Kidney glomerular epithelial cell (primary cell): ENCODE measurements at places on chromosomes 6 and 20.
A peak's percentile ranks its signal among the peaks of the same experiment; 100 is the strongest.

DNA sequence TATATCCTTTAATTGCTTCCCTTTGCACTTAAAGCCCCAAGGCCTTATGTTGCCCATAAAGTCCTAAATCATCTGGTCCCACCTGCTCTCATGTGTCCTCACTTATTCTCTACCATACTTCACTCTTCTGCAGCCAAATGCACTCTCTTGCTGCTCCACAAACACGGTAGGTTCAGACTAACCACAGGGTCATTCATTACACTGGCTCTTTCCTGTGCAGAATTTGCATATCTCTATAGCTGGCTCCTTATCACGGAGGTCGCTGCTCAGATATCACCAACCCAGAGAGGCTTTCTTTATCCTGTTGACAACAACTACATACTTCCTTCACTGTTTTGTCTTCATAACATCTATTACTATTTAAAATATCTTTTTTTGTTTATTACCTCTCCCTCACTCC, 86.8 kb downstream of the MOXD1 start:
- no peak for DNase-seq

DNA sequence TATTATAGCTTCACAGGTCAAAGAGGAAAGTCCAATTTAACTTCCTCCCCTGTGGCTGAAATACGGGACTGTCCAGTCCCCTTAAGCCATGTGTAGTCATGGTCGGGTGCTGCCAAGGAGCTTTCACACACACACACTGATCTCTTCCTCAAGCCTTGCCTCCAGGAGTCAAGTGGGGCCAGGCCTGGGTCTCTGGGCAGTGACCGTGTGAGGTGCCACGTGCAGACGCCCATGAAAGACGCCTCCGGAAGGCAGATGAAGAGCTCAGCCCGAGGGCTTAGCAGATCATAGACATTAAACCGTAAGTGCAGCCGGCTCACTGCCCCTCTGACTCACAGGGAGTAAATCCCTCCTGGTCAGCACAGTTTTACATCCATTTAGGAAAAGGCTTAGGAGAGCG, 4.2 kb downstream of the GABRR2 start:
- DNase-seq = no peak

DNA sequence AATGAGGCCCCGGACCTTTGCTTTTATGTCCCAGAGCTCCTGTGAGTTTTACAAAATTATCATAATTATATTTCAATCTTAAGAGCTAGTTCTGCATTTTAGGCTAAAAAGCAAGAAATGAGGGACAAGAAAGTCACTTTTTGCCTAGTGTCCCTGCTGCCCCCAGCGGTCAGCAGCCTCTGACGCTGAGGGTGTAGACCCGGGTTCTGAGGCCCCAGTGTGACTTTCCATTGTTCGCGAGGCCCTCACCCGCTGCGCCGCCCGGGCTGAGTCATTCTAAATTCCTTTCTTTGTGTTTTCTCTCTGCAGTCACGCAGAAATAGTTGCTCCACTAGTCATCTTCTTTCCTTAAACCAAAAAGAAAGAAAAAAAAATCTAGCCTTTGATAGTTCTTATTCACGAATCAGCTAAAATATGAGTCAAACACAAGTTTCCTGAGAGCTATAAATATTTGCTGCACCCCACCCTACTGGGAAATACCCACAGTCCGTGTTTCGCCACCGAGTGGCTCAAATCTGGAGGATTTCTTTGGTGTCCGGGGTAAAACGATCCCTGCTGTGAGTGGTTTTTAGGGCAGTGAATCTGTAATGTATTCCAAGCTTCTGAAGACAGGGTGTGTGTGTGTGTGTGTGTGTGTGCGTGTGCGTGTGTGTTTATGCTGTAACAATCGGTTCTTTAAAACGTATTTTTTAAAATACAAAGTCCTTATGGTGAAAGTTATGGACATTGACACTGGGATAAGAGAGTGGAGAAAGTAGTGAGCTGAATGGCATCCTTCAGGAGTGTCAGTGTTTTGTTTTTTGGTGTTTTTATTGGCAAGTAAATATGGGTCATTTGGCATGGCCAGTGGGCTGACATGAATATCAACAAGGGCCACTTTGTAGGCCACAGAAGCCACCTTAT, 59.7 kb upstream of the EEF1A1 start:
- DNase-seq = peak; percentile 99

- DNase-seq = no peak
These were observed 51.9 kb upstream of the PDE10A start for GRCh38 chr6:165714907-165715306.

DNA sequence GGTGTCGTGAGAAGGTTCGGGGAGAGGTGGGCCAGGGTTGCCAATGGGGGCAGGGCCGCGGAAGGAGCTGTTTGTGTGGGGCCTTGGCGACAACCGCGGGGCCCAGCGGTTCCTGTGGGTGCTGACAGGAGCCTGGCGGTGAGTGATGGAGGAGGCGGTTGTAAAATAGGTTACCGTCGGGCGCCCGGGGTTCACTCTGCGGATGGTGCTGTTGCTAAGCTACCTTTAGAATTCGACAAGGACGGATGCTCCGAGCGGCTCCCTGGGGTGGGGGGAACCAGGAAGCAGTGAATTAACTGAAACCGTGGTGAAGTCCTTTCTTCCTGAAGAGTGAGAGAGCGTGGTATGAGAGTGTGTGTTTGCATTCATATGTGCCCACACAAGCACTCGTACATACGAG, 61.7 kb downstream of the CDH22 start:
- DNase-seq = no peak

- no peak for DNase-seq
These were observed 87.6 kb upstream of the MC3R start for GRCh38 chr20:56160956-56161355.

- no peak for DNase-seq
These were observed 291.0 kb downstream of the CDH4 start for GRCh38 chr20:61543086-61543485.

DNA sequence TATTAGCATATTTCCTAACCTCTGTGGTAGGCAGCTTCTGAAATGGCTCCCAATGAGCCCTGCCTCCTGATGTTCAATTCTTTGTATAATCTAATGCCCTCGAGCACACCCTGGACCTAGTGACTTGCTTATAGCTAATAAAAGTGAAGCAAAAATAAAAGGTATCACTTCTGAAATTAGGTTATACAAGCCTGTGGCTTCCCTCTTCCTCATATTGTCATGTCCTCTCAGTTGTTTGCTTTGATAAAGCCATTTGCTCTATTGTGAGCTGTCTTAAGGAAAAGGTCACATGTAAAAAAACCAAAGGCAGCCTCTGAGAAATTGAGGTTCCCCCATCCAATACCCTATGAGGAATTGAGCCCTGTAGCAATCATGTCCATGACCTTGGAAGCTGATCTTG, 442.1 kb upstream of the ADGRB3 start:
- DNase-seq = no peak

DNA sequence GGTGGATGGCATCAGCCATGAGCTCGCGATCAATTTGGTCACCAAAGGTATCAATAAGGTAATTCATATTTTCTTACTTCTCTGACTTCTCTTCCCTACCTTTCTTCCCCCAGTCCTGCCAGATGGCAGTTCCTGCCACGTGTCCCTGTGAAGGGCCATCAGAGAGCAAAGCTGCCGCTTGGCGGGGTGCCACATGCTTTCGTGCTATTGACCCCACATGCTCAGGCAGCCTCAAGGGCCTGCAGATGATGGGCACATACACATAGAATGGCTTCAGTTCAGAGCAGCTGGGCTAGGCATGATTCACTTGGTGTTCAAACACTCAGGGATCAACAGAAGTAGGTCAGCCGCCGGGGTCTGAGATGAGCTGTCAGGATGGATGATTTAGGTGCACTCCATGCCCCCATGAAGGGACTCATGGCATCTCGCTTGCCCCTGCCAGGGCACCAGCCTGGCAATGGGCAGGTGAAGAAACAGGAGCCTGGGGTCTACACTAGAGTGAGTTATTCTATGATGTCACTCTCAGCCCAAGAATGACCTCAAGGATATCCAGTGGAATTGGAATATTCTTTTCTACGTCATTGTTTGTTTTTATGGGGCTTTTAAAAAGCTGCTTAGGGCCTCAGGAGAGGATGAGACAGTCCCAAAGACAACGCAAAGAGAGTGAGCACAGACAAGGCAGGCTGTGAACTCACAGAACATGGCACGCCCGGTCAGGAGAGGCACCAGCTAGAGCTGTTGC, 25.5 kb downstream of the BANF2 start:
- DNase-seq = no peak

DNA sequence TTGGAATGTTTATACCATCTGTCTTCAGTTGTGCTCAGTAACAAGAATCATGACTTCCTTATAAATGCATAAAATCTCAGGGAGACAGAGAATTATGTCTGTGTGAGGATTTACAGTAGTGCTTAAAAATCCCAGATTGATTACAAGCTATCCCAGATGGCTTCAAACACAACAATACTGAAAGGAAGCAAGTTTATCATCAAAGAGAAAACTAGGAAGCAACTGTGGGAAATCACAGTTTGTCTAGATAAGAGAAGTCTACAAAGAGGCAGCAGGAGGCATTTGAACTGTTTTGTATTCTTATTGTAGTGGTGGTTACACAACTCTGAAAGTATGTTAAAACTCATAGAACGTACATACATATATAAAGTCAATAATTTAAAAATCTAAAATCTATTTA, 104.4 kb upstream of the SALL4 start:
- DNase-seq = no peak

DNA sequence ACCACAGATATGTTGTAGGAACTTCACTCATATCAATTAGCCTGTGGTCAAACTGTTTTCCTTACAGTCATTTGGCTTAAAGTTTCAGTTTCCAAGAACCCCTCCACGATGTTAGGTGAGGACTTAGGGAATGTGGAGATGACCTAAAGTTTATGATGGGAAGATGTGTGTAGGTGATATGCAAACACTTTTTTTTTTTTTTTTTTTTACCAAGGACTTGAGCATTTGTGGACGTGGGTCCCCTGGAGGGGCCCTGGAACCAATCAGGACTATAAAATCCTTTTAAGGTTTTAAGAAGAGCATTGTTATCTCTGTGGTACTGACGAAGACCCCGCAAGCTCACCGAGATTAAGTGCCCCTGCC, 478 bp upstream of the MTHFD1L start:
- DNase-seq = no peak

- DNase-seq = peak; percentile 92
These were observed at the start of gene TRMT11 for GRCh38 chr6:125986301-125987025. Gene TRMT11 (plus strand): TSS chr6:125986540. CDS start chr6:125986551, 11 bp downstream.

DNA sequence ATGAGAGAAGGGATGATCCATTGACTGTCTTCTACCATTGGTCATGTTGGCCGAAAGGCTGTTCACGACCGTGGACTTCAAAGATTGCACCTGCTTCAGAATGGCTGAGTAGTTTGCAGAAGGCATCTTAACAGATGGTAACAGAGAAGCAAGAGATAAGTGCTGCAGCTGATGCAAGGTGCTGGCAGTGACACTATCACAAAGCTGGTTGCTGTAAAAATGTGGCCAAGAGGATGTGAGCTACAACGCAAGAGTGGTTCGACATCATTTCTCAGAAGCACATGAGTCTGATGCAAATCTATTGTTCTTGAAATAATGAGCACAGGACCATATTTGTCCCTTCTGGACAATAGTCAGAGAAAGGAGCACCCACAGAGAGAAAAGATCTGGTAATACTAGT, 27.0 kb upstream of the ANKEF1 start:
- no peak for DNase-seq

GRCh38 chr20:39016506-39016905, 54.4 kb downstream of the DHX35 start:
- DNase-seq = no peak

GRCh38 chr20:46253391-46253790, 54.9 kb downstream of the CDH22 start:
- no peak for DNase-seq

DNA sequence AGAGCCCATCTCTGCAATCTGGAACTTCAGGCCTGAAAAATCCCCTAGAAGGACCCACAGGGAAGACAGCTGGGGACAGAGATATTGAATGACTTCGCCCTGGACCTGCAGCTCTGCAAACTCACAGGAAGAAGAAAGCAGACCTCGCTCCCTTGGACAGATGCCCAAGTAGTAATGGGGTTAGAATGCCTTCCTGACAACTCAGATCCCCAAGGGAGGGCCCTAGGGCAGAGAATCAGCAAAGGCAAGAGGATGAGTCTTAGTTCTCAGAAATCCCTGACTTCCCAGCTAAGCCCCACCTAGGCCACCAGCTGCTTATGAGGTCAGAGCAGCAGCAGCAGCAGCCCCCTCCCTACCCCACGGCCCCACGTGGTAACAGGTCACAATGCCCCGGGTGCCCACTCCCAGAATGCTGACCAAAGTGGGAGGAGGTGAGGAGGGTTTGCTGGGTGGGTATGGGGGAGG, at the start of gene C20orf141:
C20orf141 (plus strand) TSS at position 401 of the 465 bp plus-strand sequence. CDS start 198 bp downstream, outside the sequence.
- peak; percentile 93 for DNase-seq

DNA sequence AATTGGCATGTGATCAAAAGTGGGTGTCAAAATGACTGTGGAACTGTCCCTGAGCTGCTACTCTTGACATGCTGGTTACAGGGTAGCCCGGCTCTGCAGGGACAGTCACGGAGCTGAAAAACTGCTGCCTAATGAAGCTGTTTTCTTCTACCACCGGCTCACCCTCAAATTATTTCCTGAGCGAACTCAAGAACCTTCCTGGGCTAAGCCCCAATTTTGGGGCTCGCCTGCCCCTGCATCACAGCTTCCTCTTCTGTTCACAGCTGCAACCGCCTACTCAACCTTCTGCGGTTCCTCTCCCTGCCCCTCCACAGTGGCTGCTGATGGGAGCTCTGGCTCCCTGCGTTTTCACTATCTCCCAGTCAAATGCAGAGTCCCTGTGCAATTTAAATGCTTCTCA, 110.8 kb upstream of the MLN start:
- no peak for DNase-seq

GRCh38 chr20:1281279-1282057, 15.4 kb downstream of the SNPH start:
- DNase-seq = no peak

DNA sequence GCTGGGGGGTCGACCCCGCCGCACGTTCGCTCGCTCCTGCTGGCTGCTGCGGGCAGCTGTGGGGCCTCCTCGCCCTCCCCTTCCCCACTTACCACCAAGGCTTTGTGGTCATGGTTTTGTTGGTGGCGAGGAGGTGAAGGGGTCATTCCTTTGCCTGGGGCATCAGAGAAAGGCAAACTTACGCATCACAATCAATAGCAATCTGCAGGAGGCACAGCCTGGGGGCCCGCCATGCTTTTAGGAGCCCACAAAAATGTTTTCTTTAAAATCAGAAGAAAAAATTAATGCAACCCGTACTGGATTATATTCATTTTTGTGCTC, 137.0 kb downstream of the IMPG1 start:
- DNase-seq = no peak

DNA sequence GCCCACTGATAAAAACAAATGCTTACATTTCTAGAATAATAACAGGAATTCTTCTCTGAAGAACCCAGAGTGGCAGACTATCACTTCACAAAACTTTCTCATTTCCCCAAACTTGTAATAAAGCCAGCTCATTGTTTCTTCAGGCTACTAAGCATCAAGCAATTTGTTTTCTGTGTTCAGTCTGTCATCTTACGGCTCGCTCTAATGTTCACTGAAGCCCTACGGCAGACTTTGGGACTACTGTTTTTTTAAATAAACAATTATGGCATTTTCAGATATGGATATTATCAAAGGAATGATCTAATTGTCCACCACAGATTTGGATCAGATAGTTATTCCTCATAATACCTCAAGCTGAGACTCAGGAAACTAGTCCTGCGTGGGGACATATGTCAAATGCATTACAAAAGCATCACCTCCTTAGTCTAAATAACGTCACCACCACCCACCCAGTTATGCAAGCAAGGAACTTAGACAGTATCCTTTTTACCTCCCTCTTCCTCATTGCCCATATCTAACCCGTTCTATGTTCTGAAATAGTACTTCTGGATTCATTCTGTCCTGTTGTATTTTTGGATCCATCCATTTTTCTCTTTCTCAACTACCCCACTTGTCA, 415.1 kb downstream of the PLCB1 start:
- no peak for DNase-seq
